Pons (tissue), 1 donor: ENCODE measurements at places on chromosomes 6 and 20.

GRCh38 chr6:83417880-83418663, 12.8 kb downstream of the ME1 start:
- peak; percentile 63 for DNase-seq

DNA sequence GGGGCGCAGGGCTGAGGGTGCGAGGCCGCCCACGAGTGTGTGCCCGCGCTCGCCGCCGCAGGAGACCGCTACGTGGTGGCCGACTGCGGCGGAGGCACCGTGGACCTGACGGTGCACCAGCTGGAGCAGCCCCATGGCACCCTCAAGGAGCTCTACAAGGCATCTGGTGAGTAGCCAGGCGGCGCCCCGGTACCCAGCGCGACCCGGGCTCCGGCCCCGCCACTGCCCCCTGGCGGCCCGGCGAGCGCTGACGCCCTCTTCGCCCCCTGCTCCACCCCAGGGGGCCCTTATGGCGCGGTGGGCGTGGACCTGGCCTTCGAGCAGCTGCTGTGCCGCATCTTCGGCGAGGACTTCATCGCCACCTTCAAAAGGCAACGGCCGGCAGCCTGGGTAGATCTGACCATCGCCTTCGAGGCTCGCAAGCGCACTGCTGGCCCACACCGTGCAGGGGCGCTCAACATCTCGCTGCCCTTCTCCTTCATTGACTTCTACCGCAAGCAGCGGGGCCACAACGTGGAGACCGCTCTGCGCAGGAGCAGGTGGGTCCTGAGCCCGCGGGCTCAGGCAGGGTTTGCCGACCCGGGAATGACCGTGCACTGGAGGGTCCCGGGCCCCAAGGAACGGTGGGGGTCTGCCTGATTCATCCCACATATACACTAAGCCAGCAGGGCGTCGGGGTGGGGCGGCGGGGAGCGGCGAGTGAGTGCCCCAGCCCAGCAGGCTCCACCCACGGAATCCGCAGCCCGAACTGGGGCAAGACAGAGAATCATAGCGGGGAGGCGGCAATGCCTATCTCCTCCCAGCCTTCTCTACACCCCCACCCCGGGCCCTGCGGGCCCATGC, 17.4 kb downstream of the HSPA12B start:
- no peak for DNase-seq

GRCh38 chr6:169724494-169725124, at the start of gene PHF10:
TSS of gene PHF10 (minus strand) at chr6:169724500. CDS start at chr6:169723931, 569 bp downstream.
- peak; percentile 17 for DNase-seq

GRCh38 chr6:55866128-55866527, 9.3 kb downstream of the BMP5 start:
- no peak for DNase-seq

GRCh38 chr6:73309535-73309784, 44.6 kb downstream of the DPPA5 start:
- no peak for DNase-seq

GRCh38 chr20:6663104-6663503, 104.4 kb upstream of the BMP2 start:
- no peak for DNase-seq

- no peak for DNase-seq
These were observed 31.4 kb downstream of the PTPN1 start for GRCh38 chr20:50541606-50542041.

DNA sequence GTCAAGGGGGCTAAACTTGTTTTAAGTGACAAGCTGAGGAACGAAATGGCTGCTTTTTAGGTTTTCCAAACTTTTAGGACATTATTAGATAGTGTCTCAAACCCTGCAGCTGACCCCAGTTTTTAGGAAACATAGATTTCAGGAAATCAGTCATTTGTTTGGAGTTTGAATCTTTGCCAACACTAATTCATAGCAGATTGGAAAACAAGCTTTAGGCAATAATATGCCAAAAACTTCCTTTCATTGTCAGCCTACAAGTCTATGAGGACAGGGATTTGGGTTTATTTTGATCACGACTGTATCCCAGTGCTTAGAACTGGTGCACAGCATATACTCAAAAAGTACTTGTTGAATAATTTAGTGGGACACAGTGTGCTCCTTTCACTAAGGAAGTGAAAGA, 123.2 kb downstream of the TINAG start:
- no peak for DNase-seq

DNA sequence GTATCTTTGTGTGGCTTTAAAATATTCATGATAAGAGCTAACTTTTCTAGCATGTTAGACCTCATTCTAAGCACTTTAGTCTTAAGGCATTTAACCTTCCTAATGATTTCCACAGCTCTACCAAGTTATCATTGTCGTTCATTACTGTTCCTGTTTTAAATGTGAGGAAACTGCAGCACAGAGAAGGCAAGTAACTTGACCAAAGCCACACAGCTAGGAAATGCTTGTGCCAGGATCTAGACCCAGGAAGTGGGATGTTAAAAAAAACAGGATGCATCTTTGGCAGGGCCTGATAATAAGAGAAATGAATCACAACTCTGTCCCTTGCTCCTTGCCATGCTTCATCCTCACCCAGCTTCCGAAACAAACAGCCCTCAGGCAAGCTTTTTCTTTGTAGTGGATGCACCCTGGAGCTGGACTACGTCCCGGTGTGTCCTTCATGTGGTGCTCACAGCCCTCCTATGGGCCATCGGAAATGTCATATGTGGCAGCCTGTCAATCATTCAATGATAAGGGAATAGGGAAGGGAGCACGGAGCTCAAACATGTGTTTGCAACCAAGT, 196.9 kb upstream of the RREB1 start:
- no peak for DNase-seq

DNA sequence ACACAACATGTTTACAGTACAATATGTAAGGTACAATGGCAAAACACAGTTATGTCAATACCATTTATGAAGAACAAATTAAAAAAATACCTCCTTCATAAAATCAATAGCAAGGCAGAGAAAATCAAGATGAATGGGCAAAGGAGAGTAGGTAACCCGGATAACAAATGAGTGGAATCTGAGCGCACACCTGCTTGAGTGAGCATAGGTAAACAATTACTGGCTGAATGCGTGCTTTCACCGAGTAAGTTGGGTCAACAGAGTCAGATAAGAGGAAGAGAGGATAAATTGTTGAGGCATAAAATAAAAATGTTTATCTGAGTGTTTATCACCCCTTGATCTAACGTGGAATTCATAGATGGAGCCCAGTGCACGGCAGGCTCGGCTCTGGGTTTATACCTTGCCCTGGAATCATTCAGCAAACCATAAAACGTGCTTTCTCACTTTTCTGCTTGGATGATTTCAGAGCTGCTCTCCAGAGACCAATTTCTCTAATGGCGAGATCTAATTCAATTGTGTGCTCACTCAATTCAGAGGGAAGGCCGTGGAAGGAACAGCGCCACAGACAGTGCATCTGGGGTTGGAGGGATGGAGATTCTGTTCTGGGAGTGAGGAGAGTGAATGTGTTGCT, 224.8 kb upstream of the MAP3K7 start:
- no peak for DNase-seq

DNA sequence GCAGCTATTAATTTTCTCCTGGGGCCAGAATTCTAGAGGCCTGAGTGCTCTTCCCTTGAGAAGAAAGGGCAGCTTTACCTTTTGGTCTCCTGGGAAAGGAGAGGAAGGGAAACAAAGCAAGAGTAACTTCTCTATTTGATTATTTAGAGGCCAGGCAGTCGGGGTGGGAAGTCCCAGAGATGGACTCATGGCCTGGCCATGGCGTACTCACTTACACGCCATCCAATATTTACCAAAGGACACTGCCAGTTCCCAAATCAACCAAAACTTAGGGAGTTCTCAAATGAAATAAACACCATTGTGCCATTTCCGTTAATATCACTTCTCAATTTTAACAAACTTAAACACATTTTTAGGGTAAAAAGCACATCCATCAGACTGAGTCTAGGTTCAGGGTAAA, 76.6 kb downstream of the CDS2 start:
- DNase-seq, result no peak

GRCh38 chr6:5231289-5231688, 29.5 kb downstream of the LYRM4 start:
- no peak for DNase-seq

DNA sequence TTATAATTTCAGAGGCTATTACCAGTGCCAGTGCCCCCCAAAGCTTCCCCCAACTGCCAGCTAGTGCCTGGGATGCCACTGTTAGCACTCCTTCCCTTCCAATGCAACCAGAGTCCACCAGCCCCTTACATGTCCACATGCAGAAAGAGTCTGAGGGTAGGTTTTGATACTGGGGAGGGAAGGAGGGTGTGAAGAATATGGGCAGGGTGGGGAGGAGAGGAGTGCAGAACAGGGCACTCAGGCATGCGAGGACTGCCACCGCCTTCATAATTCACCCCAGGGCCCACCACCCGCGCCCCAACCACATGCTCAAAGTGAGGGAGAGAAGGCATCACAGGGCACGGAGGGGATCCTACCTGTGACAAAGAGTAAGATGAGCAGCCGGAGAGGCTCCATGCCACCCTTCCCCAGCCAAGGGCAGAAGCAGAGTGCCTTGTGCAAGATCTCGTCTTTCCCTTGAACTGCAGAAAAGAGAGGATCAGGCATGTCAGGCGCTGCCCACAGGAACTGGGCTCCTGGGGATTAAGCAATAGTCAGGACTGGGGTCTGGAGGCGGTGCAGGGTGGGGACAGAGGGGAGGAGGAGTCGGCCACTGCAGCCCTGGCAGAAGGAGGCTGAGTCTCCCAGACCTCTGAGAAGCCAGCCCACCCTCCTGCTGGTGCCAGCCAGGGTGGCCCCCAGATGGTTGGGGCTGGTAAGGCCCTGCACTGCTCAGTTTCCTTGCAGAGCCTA, at the start of gene TREM2:
Gene TREM2, minus strand, starts transcription at position 430 of the 732 bp plus-strand sequence. Its CDS starts 34 bp downstream, at position 396.
- peak; percentile 32 for DNase-seq

DNA sequence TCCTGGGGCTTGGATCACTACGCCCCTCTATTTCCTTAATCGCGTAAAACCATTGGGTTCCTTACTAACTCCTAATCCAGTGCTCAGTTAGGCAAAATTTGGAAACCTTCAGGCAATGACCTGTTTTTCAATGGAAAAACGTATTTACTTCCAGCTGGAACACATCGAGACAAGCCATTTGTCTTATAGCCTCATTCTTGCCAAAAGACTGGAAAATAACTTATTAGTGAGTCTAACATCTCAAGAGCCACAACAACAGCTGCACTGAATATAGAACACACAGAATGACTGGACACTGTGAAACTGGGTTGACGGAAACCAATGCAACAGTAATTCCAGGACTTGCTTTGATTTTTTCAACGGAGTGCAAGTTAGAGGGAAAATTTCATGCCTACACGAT, 125.2 kb upstream of the MAP3K7 start:
- DNase-seq, result no peak
